ENCODE measurements at places on chromosomes 6 and 20.

DNA sequence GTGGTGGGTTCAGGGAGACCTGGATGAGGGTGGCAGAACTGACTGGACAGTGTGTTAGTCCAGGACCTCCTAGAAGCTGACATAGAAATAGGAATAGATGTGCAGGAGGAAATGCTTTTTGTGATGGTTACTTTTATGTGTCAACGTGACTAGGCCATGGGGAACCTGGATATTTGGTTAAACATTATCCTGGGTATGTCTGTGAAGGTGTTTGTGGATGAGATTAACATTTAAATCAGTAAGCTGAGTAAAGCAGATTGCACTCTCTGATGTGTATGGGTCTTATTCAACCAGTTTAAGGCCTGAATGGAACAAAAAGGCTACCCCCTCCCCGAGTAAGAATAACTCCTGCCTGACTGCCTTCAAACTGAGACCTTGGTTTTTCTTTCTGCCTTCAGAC lies 219.3 kb downstream of the DHX35 start:
- no peak for DNase-seq

DNA sequence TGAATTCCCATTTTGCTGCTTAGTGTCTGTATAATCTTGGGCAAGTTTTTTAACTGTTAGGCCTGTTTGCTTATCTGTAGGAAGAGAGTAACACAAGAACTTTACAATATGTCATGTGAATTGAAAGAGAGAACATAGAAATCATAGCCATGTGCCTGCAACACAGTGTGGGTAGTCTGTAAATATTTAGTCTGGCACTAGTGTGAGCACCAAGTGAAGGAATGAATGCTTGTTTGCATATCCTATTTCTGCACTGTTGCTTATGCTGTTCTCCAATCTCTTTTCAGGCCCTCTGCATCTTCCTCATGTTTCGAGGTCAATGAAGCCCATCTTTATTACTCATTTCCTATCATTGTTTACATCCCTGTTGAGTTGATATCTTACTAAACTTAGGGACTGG lies 49.2 kb downstream of the CBFA2T2 start:
- DNase-seq, result no peak

GRCh38 chr6:4942673-4943009 lies 61.2 kb downstream of the RPP40 start:
- DNase-seq, result no peak

- no peak for DNase-seq
Observed at GRCh38 chr6:11076540-11076939, 17.1 kb upstream of the SMIM13 start.

- DNase-seq, result no peak
Observed at GRCh38 chr20:2745936-2746635, 53.5 kb downstream of the EBF4 start.

- DNase-seq, result no peak
Observed at GRCh38 chr6:81818901-81819361, 66.5 kb upstream of the TENT5A start.

GRCh38 chr6:40692337-40692736 lies 105.2 kb upstream of the LRFN2 start:
- no peak for DNase-seq

DNA sequence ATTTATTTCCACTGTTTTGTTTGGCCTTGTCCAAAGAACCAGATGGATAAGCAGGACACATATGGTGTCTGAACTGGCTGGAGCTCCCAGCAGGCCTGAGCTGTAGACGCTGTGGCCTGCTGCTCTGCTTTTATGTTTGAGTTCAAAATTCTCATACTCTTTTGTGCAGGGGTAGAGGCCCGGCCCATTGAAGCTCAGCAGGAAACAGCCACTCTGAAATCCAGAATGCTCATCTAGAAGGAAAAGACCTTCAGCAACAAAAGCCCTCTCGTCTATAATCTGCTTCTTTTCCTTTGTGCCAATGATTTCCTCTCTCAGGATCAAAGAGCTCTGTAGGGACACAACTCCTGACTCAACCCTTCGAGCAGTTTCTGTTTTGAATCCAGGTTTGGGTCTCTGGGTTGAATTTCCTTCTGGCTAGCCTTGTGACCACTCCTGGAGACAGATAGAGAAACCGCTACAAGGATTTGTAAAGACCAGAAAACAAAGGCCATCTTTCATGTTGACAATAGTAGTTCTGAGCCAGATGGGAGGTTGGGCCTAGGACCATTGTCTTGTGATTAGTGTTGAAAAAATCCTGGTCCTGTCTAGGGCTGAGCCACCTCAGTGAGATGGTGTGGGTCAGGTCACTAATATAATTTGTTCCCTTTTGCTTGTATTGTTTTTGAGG lies 446.7 kb downstream of the BCKDHB start:
- DNase-seq, result no peak

- no peak for DNase-seq
Observed at GRCh38 chr6:39344821-39345280, 22.3 kb upstream of the KCNK16 start.

- DNase-seq, result no peak
Observed at GRCh38 chr6:12314751-12315150, 24.6 kb downstream of the EDN1 start.

DNA sequence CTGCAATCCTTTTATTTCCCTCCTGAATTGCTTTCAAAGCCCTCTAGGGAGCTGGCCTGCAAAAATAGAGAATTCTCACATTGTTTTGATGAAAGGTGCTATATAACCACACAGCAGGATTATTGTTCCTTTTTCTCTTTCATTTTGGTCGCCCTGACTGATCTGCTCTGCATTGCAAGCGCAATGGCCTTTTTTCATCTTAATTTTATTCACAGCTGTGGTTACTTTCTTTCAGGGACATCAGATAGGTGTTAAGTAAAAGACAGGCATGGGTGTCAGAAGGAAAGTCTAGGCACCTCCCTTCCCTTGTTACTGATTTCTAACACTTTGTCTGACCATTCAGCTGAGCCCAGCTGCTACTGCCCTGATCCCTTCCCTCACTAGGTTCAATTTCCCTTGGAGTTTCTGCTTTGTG lies 850.5 kb upstream of the MAP3K7 start:
- no peak for DNase-seq

- DNase-seq, result no peak
Observed at GRCh38 chr20:62306414-62307187, 3.8 kb downstream of the ADRM1 start.

GRCh38 chr20:57620274-57620990 lies at the start of gene ZBP1:
Gene ZBP1 (minus strand): TSS chr20:57620426. CDS start chr20:57620295, 131 bp downstream.
- no peak for DNase-seq

GRCh38 chr6:41548098-41548840 lies 2.1 kb downstream of the FOXP4 start:
- no peak for DNase-seq

- DNase-seq, result no peak
Observed at GRCh38 chr6:154548130-154548830, 37.8 kb upstream of the CNKSR3 start.

GRCh38 chr20:62685781-62686555 lies 22.7 kb upstream of the NTSR1 start:
- no peak for DNase-seq

GRCh38 chr6:25054469-25054868 lies 118.7 kb upstream of the RIPOR2 start:
- DNase-seq, result no peak

DNA sequence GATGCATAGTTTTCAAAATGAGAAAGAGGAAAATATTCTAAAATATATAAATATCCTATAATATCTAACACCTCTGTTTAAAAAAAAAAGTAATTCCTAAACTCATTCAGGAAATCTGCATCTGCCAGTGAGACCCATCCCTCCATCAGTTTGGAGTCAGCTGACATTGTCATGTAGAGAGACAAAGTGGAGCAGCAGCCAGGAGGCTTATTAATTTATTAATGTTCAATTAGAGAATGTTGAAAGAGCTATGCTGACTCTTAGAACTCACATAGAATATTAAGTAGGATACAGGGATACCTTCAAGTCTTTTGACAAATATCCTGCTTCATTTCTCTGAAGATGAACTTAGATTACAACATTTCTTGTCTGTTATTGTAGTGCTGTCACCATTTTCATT lies 12.8 kb upstream of the PERP start:
- DNase-seq, result no peak

DNA sequence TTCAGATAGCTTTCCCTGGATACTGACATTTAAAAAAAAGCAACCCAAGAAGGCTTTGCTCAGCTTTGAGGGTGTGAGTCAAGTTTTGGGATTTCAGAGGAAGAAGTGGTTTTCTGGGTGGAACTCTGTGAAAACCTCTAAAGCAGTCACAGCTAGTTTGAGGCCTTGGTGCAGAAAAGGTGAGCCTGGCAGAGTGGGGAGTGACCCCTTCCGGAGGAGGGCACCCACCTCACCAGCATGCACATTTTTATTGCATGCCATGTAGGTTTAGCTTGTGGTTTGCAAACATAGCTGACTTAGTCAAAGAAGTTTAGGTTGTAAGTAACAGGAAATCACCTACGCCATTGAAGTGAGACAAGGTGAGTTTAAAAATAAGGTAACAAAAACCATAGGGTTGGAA lies 146.8 kb upstream of the PMEPA1 start:
- no peak for DNase-seq

GRCh38 chr6:95572098-95572497 lies 5.2 kb upstream of the MANEA start:
- DNase-seq, result no peak

DNA sequence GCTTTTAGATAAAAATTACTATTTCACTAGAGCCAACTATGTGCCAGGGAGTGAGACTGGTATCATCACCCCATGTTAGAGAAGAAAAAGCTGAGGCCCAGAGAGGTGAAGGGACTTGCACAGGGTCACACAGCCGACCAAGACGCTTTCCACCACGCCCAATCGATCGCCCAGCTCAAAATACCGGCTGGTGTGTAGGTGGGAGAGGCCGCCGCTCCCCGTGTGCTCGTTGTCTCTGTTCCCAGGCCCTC lies 253 bp upstream of the SNPH start:
- DNase-seq, result no peak

DNA sequence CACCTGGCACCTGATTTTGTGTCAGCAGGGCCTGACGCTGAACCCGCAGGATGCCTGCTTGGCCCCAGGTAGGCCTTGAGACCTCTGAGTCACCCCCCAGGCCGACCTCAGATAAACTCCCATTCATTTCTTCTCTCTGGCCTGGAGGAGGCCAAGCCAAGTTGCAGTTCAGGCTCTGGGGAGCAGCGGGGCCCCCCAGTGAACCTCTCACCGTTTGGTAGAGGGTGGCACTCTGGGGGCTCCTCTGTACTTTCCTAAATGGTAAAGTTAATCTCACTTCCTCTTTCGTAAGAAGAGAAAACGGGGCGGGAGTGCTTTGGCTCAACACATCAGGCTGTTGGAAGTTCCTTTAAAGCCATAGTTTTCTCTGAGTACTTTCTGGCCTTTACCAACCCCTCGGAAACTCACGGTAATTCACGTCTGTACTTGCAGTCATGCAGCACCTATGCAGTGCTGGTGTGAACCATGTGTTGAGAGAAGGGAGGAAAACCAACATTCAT lies 2.8 kb downstream of the SIRPA start:
- DNase-seq, result no peak

DNA sequence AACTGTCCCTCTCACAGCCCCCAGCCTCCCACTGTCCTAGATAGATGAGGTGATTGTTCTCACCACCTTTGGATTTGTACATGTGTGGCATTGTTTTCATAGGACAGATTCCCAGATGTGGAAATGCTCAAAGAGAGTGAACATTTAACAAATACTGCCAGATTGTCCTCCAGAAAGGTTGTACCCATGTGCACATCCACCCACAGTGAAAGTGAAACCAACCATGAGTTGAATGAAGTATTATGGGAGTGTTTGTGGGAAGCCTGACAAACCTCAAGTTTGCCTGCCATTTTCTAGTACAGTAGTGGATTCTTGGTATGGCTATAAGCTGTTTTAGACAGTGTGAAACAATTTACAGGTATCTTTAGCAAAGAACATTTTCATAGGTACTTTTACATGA lies 42.7 kb downstream of the ANKRD6 start:
- no peak for DNase-seq

GRCh38 chr6:42368181-42368580 lies 83.5 kb downstream of the TRERF1 start:
- DNase-seq, result no peak

DNA sequence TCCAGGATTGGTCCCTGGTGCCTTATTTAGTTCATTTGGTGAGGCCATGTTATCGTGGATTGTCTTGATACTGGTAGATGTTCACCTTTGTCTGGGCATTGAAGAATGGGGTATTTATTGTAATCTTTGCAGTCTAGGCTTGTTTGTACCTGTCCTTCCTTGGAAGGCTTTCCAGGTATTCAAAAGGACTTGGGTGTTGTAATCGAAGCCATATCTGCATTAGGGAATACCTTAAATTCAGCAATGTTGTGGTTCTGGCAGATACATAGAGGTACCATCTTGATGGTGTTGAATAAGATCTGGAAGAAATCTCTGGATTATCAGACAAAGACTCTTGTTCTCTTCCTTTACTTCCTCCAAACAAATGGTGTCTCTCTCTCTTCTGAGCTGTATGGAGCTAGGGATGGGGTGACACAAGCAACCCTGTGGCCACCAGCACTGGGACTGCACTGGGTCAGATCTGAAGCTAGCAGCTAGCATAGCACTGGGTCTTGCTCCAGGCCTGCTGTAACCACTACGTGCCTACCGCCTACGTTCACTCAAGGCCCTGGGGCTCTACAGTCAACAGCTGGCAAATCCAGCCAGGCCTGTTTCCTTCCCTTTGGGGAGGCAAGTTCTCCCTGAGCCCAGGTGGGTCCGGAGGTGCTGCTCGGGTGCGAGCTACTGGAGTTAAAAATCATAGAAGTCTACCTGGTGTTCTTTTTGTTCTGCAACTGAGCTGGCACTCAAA lies 261.1 kb upstream of the CITED2 start:
- no peak for DNase-seq

GRCh38 chr6:10310826-10311225 lies 104.0 kb downstream of the TFAP2A start:
- no peak for DNase-seq

DNA sequence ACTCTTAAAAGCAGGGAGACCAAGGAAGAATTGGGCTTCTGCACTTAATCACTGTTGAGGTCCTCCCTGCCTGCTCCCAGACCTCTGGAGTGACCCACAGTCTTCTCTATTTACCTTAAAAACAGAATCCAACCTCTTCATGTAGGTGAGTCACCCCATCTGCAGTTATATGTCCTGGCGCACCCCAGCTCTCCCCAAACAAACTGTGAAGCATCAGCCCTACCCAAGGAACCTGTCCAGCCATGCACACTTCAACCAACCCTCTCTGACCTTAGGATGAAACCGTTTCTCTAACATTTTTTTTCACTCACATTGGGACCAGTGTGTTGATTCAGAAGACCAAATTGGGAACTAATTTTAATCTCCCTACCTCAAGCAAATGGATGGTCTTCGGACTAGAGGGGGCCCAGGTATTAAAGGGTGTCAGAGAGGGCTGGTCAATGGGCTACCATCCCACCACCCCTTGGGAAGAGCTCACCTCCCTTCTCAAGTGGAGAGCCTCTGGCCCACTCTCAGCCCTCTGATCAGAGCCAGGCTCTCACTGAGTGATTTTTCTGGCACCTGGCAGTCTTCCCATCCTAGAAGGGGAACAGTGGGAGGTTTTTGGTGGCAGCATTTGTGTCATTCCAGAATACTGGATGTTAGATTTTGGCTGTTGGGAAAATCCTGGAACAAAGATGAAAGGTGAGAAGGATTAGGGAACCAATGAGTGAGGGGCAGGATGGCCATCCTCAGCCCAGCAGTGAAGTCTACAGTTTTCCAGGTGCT lies 203.6 kb downstream of the LRFN2 start:
- DNase-seq, result no peak

- DNase-seq, result no peak
Observed at GRCh38 chr20:23614163-23614562, 8.4 kb upstream of the CST9 start.
